ENCODE measurements at places on chromosomes 1 and 21.

GRCh38 chr1:150332651-150333290 lies 11.4 kb downstream of the PRPF3 start:
- DNase-seq: no peak

DNA sequence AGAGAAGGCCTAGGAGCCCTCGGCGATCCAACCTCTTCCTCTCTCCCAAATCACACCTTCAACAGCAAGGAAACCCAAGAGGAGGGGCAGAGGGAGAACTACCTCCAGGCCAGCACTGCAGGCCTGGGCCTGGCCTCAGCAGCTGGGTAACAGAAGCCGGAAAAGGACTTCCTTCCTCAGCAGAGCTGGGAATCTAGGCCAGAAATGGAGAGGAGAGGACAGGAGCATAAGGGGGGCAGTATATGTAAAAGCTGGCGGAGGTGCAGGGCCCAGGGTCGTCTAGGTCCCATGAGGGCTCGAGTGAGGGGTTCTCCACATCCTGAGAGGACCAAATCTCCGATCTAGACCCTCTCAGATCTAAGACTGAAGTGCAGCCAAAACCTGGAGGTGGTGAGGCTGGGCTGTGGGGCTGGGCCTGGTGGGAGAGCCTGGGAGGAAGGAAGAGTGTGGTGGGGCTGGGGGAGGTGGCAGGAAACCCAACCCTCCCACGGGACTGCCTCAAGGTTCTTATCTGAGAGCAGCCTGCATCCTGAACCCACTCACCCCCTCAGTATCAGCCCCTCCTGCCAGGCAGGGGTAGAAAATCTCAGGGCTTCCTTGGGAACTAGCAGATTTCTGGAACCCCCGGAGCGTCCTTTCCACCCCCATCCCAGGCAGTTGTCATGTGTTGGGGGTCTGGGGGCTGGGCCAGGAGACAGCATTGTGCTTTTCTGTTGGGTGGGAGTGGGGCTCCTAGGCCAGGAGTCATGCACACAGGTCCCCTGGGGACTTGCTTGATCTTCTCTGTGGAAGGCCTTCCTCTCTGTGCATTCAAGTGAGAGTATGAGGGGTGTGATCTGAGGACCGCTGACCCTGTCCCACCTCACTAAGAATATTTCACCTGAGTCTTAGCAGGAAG lies 33.0 kb downstream of the PIK3C2B start:
- no peak for DNase-seq

GRCh38 chr1:94783342-94784189 lies 36.6 kb upstream of the SLC44A3 start:
- no peak for DNase-seq

GRCh38 chr1:156608036-156608674 lies 6.9 kb upstream of the GPATCH4 start:
- peak; percentile 30 for DNase-seq

DNA sequence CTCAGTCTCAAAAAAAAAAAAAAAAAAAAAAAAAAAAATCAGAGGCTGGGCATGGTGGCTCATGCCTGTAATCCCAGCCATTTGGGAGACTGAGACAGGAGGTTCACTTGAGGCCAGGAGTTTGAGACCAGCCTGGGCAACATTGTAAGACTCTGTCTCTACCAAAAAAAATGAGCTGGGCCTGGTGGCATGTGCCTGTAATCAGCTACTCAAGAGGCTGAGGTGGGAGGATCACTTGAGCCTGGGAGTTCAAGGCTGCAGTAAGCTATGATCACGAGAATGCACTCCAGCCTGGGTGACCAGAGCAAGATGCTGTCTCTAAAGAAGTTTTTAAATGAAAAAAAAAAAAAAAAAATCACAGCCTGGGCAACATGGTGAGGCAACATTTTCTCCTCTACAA lies 10.3 kb downstream of the SEMA4A start:
- no peak for DNase-seq

DNA sequence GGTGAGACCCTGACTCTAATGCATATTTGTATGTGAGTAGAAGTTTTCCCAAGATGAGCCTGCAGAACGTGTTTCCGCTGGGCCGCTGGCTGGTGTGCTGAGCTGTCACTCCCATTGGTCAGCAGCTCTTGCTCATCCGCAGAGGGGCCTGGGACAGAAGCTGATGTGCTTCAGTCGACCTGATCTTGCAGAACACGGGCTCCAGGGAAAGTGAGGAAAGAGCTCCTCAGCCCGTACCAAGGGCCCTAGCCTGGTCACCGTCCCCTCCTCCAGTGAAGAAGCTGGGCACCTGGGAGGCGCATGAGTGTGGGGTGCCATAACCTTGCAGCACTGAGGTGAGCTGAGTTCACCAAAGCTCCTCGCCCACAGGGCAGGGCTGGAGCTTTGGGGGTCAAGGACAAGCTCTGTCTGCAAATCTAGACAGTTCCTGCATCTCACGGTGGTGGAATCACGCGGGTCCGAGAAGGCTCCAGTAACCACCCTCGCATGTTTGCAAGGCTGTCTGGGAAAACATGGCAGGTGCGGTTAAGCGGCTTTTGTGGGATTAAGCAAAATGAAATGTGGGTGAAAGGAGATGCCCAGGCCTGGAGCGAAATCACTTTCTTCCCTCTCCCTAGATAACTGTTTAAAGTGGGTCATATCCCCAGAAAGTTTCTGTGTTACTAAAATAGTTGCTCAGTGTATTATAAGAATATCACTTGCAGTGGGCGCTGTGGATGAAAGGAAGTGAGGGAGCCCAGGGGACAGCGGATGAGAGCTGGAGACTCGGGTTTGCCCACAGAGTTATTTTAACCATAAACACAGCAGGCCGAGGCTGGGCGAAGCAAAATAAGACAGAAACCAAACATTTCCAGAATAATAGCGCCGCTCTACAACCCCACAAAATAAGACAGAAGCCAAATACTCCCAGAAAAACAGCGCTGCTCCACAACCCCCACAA lies 33.1 kb upstream of the LRRC3 start:
- no peak for DNase-seq

DNA sequence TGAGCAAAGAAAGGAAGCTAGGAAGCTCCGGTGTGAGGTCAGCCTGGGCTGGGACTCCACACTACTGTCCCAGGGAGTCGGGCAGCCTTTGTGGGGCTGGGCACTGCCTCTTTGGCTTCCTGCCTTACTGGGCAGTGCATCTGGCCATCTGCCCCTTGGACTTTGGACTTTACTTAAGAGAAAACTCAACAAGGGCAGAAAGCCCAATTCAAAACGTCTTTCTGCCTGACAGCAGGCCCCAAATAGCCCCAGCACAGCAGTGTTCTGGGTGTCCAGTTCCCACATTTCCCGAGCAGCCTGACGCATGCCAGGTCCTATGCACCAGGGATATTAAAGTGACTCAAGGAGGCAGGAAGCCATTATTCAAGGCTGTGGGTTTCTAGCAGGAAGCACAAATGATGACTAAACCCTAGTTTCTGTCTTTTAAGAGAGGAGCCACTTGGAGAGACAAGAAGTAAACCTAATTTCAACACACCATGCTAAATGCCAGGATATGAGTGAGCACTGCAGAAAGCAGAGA lies 37.9 kb upstream of the EDEM3 start:
- no peak for DNase-seq

GRCh38 chr21:32238063-32238462 lies 40.8 kb downstream of the MIS18A start:
- DNase-seq: no peak

- no peak for DNase-seq
Measured at GRCh38 chr1:54798206-54798605, 2.9 kb downstream of the TTC22 start.

DNA sequence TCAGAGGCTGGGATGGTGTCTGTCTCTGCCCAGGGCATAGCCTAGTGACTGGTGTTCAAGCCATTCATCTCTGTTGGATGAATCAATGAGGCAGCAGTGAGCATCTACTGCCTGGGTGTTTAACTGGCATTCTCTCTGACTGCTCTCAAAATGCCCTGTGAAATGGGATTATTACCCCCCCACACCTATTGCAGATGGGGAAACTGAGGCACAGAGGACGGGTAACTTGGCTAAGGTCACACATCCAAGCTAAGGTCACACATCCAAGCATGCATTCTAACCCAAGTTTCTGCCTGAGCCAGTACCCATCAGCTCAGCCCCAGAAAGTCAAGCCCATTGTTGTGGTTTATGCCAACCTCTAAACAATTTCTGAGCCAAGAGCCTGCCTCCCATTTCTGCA lies 5.0 kb downstream of the TTC39A start:
- no peak for DNase-seq

GRCh38 chr1:11354893-11355553 lies 82.0 kb downstream of the UBIAD1 start:
- no peak for DNase-seq

DNA sequence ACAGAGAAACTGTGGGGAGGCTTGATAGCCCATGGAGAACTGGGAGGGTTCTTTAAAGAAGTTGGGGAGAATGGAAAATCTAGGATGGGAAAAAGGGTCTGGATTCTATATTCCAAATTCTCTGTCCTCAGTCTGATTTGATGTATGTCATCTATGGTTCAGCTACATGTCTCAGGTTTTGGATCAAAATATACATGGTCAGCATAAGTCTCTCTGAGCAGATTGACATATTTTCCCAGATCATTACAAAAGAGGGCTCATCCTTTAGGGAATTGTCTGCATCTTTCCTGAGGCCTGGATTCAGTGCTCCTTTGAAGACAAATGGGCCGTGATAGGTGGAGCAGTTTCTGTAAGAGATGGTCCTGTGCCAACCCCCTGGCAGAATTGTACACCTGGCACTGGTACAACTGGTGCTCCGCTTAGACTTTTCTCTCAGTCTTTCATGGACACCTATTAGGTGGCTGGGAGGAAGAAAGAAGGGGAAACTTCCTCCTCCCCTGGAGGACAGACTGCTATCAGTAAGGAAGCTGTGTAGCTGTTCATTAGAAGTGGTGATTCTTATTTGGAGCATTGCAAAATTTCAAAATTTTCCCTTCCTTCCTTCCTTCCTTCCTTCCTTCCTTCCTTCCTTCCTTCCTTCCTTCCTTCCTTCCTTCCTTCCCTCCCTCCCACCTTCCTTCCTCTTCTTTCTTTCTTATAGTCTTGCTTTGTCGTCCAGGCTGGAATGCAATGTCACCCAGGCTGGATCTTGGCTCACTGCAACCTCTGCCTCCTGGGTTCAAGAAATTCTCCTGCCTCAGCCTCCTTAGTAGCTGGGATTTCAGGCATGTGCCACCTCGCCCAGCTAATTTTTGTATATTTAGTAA lies 26.1 kb upstream of the RGL1 start:
- no peak for DNase-seq

DNA sequence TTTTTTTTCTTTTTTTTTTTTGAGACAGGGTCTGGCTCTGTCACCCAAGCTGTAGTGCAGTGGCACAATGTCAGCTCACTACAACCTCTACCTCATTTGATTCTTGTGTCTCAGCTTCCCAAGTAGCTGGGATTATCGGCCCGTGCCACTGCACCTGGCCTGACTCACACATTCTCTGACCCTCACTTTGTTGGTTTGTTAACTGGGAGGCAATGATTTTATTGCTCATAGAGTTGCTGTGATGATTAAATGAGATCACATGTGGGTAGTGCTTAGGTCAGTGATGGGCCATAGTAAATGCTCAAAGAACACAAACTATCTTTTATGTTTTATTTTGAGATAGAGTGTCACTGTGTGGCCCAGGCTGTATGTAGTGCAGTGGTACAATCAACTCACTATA lies 47.3 kb upstream of the SSBP3 start:
- no peak for DNase-seq

- no peak for DNase-seq
Measured at GRCh38 chr1:117232531-117232930, 21.8 kb upstream of the VTCN1 start.

DNA sequence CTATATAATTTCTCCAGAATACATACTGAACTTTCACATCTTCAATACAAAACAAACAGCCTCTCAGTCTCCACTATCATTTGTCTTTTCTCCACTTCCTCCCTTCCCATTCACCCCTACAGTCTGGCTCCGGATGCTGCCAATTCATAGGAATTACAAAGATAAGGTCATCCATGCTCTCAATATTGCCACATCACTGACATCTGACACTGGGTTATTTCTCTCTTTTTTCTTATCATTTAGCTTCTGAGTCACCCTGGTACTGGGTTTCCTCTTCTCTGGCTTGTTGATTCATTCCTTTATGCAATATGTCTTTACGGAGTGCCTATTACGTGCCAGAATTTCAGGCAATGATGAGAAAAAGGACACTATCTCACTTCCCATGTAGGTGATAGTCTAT lies 3.1 kb upstream of the SH3BP5L start:
- no peak for DNase-seq

DNA sequence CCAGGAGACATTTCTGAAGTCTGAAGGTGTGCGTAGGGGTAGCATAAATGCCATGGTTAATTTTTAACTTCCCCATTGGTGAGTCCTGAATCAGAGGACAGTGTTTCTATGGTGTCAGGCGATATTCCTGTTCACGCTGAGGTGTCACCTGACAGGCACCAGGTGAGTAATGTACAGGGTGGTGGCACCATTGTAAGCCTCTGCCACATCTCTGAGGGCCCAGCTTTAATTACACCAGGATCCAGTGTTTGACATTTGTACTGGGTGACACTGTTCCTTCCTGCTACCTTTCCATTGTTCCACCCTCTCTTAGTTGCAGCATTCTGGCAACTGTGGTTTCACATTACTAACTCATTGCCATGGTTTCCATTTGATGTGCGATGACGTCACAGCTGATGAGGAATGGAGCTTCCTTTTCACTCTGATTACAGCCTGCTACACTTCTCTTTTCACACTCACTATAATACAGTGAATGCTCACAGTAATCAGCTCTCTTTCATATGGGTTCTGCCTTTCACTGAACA lies 40.6 kb upstream of the MARK1 start:
- peak; percentile 74 for DNase-seq

- DNase-seq: no peak
Measured at GRCh38 chr1:198107091-198107501, 49.7 kb upstream of the NEK7 start.

DNA sequence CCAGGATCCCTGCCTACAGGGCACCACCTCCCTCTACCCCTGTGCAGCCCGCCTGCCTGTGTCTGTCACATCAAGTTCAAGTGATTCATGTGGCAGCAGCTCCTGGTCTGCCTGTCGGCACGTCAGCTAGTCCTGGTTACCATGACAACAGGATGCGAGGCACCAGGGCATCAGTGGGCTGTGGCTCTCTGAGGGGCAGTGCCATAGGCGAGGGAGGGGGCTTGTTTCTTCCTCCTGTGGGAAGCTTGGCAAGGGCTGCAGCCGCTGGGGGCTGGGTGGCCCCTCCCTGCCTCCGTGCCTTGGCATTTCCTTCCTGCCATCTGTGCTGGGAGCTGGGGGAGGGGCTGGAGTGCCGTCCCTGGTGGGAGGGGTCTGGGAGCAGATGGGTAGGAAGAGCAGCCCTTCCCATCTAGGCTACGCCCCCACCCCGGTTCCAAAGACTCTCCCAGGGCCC lies 43.1 kb downstream of the FOXO6 start:
- DNase-seq: no peak

GRCh38 chr1:155650231-155650757 lies 38.3 kb downstream of the YY1AP1 start:
- no peak for DNase-seq

Measured in NCI-H2107 (cell line).